Urothelium cell line (cell line): ENCODE measurements at places on chromosomes 3 and 15.

DNA sequence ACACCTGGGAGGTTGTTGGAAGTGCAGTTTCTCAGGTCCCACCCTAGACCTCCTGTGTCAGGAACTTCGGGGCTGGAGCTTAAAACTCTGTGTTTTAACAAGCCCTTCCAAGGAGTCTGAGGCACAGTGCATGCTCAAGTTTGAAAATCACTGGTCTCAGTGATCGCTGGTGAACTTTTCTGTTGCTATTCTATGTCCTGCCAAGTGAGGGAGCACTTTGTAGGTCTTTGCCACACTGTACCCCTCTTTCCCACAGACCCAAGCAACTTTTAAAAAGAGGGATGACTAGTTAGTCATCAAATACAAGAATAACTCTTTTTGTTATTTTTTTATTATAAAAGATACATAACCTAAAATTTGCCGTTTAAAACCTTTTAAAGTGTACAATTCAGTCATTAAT lies 133.7 kb downstream of the AGBL1 start:
- DNase-seq = no peak

DNA sequence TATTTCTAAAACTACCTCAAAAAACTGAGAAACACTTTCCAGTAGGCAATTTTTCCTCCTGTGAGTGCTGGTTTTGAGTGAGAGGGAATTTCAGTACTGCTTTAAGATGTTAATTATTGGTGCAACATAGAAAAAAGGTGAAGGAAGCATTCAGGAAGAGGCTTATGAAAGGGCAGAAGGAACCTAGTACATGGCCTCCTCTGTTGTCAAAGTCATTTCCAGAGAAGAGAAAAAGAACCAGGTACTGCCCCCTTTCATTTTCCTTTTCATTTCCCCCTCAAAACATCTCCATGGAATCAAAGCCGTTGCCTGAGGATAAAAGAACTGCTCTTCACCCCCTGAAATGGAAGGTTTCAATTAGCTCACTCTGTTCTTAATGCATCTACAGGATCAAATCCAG lies 19.8 kb downstream of the RARRES1 start:
- DNase-seq = no peak

DNA sequence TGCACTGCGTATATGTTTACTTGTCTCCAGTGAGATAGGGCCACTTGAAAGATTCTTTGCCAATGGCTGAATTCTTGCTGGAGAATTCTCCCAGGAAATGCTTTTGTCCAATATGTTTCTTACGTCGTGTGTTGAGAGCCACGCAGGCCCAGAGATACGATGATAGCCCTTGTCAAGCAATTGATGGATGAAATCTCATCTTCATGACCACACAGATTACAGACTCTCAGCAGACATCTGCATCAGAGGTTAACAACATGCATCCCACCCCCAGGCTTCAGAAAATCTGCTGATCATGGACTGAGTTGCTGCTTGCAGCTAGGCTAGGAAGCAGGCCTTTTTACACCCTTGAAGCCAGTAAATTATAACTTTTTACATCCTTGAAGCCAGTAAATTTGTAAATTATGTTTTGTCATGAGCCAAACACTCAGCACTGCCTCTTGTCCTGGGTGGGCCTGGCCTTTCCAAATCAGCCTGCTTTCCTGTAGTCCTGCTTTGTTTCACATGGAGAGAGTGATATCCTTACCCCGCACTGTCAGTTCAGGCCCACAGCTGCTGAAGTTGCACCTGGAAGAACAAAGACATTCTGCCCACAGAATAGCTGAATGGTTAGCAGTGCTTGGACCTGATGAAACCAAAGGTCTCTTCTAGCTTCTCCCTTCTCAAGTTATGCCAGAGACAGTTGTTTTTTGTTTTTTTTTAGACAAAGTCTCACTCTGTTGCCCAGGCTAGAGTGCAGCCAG lies 84.4 kb downstream of the GPR156 start:
- DNase-seq = no peak

- DNase-seq = no peak
Observed at GRCh38 chr15:62904041-62904910, 138.3 kb upstream of the TPM1 start.

DNA sequence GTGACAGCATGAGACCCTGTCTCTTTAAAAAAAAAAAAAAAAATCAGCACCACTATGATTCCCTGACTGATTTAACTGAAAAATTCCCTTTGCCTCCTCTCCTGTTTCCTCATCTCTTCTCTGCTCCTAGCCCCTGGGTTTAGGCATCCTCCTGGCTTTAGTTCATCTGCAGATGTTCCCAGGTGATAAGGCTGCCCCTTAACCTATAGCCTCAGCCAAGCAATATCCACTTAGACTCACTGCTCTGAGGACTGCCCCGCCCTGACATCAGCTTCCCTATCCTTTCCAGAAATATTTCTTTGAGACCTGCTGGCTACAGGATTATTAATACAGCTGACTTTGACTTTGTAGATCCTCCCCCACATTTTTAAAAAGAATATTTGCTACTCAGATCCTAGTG lies 39.4 kb upstream of the HACD2 start:
- DNase-seq = no peak

- no peak for DNase-seq
Observed at GRCh38 chr3:154936196-154936595, 143.9 kb upstream of the MME start.

- DNase-seq = no peak
Observed at GRCh38 chr3:180048840-180049239, 12.1 kb upstream of the PEX5L start.
